Left cardiac atrium (tissue), 4 donors: ENCODE measurements at places on chromosomes 3 and 15.

DNA sequence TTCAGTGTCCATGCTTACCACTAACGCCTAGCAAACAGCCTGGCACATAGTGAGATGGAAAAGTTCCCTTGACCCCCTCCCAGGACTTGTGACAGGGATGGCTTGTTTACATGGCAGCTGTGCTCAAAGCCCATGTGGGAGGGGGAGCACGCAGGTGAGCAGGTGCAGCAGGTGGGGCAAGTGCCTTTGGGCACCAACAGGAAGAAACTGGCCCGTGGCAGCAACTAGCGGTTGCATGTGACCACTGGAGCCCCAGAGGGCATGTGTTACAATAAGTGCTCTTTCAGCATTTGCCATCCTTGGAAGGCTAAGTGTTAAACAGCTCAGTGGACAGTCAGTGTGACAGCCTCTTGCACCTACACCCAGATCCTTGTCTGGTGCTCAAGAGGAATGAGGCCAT lies 734.6 kb downstream of the TUSC7 start:
- DNase-seq = no peak

DNA sequence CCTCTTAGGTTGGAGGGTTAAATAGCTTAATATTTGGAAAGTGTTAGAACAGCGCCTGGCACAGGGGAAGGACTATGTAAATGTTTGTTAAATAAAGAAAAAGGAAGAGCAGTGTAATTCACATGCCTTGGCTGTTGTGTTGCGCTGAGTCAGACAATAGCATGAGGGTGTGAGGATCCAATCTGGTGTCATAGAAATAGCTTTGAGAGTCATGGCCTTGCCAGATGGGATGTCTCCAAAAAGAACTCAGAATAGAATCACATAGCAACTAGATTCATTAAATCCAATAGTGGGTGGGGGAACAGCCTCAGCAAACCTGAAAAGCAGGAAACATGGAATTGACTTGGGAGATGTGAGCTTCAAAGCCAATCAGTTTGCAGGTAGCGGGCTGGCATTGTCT lies 3.9 kb upstream of the RBSN start:
- DNase-seq = no peak

DNA sequence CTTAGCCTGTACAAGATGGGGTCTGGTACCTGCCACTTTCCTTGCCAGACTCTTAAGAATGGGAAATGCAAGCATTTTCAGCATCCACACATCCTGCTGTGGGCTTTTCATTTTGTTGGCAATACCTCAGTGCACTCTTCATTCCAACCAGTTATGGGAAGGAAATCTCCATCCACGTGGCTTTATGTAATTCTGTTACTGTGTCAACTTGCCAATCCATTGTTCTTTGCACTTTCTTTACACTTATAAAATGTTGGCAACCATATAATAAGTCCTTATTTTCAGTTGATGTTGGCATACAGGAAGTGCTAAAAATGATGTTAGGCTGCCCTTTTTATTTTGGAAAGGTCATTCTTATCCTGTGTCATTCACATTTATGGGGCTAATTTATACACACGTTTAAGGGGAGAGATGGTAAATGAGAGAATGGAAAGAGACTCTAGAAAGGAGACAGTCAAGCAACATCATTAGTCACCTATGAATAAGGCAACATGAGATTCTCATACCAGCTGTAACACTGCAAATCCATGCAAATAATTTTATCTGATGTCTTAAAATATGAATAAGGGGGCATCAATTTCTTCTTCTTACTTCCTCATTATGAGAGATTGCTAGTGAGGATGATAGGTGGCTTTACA lies 238.7 kb downstream of the CHST2 start:
- no peak for DNase-seq

DNA sequence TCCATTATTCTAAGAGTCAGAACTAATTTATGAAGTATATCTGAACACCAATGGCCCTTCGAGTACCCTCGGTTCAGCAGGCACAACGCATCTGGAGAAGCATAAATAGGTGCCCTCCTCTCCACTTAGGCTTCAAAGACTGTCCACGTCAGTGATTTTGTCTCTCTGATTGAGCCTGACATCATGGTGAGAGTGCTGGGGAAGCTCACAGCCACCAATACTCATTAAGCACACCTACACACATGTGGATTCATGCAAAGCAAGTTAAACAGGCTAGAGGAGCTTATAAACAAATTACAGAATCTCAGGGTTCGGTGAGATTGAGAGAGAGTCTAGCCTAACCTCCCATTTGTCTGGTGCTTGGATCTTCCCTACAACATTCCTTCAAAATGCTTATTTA lies 3.6 kb downstream of the CLDN1 start:
- DNase-seq = no peak

DNA sequence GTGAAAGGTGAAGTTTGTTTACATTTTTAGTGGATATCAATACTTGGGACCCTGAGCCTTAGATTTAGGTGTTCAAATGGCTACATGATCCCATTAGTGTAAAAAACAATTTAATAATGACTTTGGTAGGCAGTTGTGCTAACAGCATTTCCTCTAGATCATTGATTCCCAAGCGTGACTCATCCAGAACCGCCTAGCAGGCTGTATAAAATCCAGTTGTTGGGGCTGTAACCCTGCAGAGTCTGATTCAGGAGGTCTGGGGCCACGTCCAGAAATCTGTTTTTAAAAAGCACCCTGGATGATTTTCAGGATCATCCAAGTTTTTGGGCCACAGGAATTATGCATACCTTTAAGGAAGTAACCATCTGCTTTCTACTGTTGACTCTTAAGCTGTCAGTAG lies 156.4 kb downstream of the TP63 start:
- no peak for DNase-seq

DNA sequence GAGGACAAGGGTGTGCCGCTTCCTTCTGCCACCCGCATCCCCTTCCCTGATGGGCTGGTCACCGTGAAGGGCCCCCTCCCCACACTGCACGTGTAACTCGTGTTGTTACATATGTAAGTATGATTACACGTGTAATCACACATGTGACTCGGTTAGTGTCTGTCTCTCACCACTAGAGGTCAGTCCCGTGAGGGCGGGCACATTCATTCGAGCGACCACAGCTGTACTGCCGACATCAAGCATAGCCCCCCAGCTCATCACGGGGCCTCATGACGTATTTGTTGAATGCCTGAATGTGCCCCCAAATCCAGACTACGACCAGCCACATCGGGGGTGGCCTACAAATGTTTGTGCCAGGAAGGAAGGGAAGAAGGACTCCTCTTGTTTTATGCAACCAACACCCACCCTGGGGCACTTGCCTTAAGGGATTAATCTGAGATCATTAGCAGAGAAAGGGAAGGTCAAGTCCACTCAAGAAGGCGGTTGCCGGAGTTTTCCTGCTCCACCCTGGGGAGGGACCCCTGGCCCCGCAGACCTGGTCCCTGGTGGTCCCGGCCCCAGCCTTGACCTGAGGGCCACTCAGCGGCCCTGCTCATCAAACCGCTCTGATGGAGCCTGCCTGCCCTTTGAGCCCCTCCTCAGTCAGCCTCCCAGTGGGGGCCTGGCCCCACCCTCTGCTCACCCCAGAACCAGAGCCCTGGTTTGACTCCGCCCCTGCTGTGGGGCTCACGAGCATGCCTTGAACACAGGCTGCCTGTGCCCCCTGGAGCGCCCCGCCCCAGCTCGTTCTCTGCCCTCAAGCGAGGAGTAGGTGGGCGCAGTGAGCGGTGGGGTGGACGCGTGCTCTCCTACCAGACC lies 52.8 kb downstream of the RGMA start:
- peak; percentile 36 for DNase-seq

GRCh38 chr3:130925628-130926027 lies 31.7 kb downstream of the ATP2C1 start:
- DNase-seq = no peak

- DNase-seq = no peak
Observed at GRCh38 chr3:21718161-21718765, 32.7 kb downstream of the ZNF385D start.

DNA sequence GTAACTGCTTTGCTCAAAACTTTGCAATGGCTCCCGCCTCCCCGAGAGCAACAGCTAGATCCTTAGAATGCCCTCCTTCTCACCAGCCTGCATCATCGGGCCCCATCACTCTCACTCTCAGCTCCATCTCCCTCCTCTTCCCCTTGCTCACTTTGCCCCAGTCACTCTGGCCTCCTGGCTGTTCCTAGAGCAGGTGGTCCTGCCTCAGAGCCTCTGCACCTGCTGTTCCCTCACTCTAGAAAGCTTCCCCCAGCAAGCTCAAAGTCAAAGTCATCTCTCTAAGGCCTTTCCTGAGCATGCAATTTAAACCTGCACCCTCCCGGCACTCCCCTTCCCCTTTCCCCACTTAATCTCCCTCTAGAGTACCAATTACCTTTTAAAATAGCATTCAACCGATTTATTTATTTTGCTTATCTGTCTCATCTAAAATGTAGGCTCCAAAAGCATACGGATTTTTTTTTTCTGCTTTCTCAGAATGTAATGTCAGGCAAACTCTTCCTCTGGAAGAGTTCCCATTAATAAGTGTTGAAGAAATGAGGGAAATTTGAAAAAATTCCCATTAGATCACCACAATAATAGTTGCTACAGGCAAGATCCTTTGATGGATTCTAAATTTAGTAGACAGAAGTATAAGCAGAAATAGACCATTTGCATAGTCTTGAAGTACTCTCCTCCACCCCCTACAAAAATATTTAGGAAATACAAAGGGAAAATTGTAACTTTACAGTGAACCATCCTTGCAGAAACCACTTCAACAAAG lies 15.9 kb upstream of the HES1 start:
- no peak for DNase-seq

DNA sequence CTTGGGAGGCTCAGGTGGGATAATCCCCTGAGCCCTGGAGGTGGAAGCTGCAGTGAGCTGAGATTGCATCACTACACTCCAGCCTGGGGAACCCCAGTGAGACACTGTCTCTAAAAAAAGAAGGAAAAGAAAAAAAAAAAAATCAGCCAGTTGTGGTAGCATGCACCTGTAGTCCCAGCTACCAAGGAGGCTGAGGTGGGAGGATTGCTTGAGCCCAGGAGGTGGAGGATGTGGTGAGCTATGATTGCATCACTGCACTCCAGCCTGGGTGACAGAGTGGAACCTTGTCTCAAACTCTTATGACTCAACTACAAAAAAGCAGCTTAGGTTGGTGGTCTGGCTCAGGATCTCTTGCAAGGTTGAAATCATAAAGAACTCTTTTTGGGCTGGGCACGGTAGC lies 19.3 kb upstream of the GPX1 start:
- DNase-seq = no peak

GRCh38 chr15:55319537-55320237 lies 665 bp downstream of the PIGB start:
- no peak for DNase-seq

DNA sequence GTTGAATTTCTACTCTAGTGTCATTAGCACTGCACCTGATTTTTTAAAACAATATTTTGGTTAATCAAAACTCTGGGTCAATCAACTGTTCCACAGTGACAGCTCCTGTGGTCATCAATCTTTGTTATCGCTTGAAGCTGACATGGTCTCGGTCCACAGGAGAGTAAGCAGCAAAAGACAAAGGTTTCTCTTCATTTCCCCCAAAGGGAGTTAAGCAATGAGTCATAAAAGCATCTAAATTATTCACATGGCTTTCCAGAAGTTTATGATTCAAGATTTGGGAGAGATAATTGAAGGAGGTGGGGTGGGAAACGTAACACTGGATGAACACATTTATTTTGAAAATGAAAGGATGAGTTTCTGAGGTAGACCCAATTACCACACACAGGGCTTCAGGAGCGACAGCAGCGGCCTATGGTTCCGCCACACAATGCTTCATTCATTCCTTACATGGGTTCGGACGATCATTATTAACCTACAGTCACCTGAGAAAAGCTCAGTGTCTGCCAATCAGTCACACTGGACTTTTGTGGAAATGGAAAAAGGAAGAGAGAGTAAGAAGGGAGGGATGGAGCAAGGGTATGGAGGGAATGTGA lies 505.1 kb downstream of the FHIT start:
- DNase-seq = no peak

- DNase-seq = no peak
Observed at GRCh38 chr15:31328969-31329639, 2.5 kb downstream of the KLF13 start.

GRCh38 chr3:23493889-23494288 lies 290.8 kb downstream of the UBE2E2 start:
- DNase-seq = no peak

DNA sequence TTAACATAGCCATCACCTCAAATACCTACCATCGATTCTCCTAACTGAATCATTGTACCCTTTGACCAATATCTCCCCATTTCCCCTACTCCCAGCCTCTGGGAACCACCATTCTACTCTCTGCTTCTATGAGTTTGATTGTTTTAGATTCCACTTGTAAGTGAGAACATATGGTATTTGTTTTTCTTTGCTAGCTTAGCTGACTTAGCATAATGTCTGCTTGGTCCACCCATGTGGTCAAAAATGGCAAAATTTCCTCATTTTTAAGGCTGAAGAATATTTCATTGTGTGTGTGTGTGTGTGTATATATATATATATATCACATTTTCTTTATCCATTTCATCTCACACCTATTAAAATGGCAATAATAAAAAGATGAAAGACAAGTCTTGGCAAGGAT lies 469.3 kb downstream of the FHIT start:
- DNase-seq = no peak

GRCh38 chr15:62624547-62625378 lies 417.8 kb upstream of the TPM1 start:
- DNase-seq = no peak

DNA sequence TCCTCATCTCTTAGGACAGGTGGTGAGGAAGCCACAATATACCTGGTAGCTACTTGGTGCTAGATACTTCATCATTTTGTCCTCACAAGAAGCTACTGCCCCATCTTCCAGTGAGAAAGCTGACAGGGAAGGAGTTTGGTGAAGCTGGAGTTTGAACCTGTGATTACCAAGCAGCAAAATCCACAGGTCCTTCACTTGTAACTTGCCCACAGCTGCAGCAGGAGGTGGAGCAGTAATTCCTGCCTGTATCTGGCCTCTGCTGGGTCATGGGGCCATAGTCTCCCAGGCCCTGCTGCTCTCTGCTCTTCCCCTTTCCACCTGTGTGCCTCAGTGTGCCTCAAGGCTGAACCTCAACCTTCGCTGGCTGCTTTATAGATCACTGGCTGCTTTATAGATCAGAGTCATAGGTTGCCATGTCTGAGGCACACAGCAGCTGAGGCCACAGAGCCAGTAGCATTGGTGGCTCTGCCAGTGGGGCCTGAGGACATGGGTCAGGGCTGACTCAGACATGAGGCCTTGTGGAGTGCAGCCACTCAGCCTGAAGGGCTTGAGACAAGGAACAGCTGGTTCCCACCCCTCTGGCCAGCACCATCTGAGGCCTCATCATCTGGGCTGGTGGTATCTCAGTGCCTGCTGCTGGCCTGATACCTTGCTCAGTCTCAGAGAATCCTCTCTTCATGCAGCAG lies 11.1 kb upstream of the CHRNB4 start:
- DNase-seq = no peak

- no peak for DNase-seq
Observed at GRCh38 chr15:35723120-35723847, 177.3 kb upstream of the DPH6 start.

- no peak for DNase-seq
Observed at GRCh38 chr15:101240358-101240757, 11.5 kb downstream of the CHSY1 start.

DNA sequence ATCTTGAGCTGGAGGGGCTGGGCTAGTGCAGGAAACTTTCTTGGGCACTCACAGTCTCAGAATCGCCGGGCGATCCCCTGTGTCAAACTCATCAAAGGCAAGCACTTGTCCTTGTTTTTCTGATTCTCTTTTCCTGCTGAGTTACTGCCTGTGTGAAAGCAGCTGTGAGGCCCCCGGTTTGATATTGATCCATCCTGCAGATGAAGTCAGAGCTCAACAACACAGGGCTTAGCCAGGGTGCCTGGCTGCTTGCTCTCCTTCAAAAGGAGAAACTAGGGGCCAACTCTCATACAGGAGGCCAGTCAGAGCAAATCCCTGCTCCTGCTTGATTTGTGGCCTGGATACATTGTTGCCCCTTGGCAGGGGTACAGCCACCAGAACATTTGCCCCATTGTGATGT lies 22.9 kb downstream of the CLSTN2 start:
- no peak for DNase-seq
